ENCODE measurements at places on chromosomes 3 and 15.

GRCh38 chr3:157477441-157477840, 25.8 kb downstream of the VEPH1 start:
- DNase-seq, result no peak

- no peak for DNase-seq
Measured at GRCh38 chr15:81897057-81897677, 148.7 kb downstream of the MEX3B start.

GRCh38 chr3:73214846-73215245, 153.4 kb downstream of the EBLN2 start:
- no peak for DNase-seq

DNA sequence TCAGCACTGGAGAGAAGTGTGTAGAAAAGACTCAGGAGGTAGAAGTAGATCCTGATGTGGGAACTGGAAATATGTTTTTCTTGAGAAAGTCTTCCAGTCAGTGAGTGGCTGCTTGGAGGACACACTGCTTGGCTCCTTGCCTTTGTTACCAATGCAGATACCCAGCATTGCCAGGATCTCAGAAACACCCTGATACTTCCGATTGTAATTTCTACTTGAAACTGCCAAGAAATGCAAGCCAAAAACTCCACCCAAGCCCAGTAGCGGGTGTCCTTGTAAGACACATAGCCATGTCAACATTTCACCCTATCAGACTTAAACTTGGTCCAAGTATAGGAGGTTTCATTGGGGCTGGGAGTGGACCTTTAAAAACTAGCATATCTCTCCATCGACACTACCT, 141.8 kb downstream of the ALDH1A2 start:
- DNase-seq, result no peak

All from Right ventricle myocardium superior (tissue), 1 donor.